ENCODE measurements at places on chromosomes 16 and 17. TPM values are rescaled to one million over a fixed set of nuclear protein-coding genes. Genes with fewer than 3 reads are reported as not detected.

DNA sequence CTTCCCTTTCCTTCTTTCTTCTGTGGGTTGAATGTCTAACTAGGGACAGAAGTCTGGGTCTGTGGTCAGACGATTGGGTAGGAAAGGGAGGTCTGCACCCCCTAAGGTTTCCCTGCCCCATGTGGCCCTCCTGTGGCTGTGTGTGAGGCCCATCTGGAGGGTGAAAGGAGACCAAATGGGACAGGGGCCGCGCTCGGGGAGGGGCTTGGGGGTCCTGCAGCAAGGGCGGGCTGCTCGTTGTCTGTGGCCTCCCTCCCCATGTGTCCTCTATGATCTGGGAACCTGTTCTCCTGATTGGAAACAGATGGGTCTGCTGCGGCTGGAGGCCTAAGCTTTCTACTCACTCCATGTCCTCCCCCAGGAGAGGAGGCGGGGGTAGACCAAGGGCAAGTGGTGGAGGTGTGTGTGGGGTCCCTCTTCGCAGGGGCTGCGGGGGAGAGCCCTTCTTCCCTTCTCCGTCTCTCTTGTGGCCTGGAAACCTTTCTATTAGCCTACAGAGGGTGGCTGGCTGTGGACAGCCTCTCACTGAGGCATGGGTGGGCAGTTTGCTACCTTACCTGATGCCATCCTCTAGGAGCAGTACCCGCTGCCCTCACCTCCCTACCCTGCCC lies 18.6 kb downstream of the IGFBP4 start:
- no peak overlapping the region for H3K4me3 ChIP-seq
- no peaks in the 10 kb centered on the region for H3K36me3 ChIP-seq
- DNase-seq, result peak; percentile 40
- H3K4me1 ChIP-seq, result peaks cover 38% of the 10 kb centered on the region
- no peaks in the 10 kb centered on the region for H3K27me3 ChIP-seq

DNA sequence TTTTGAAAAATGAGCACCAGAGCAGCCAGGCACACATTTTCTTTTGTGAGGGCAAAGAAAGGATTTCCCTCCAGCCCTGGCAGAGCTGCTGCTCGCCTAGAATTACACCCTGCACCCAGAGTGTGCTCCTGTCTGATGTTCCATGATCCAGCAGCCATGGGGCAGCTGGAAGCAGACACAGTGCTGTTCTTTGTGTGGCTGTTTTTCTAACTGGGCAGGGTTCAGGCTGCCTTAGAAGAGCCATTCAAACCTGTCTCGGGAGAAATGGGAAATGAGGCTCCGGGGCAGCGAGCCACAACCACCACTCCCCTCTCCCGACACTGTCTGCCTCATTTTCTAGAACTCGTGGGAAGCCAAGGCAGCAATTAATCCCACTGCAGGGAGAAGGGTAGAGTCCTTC lies 28.9 kb downstream of the LITAF start:
- no peak overlapping the region for H3K4me3 ChIP-seq
- peaks cover 8% of the 10 kb centered on the region for H3K36me3 ChIP-seq
- H3K27me3 ChIP-seq, result no peaks in the 10 kb centered on the region
- DNase-seq, result no peak

DNA sequence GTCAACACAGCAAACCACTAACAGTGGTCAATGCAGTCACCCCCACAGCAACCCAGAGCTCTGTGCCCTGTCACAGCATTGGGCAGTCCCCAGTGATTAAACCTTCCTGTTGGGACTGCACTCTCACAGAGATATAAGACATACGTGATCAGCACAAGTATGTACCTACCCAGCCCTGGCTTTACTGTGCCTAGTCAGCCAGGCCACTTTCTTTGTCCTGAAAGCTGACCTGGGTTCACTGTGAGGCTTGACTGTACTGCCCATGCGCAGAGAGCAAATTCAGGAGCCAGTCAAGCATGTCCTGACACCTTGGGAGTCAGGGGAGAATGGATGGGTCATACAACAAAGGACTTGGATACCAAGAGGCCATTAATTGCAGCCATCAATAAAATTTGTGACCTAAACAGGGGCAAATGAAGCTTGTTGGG lies 10.9 kb upstream of the TMEM170A start:
- no peaks in the 10 kb centered on the region for H3K4me1 ChIP-seq
- no peak overlapping the region for H3K4me3 ChIP-seq
- no peak overlapping the region for H3K27ac ChIP-seq

DNA sequence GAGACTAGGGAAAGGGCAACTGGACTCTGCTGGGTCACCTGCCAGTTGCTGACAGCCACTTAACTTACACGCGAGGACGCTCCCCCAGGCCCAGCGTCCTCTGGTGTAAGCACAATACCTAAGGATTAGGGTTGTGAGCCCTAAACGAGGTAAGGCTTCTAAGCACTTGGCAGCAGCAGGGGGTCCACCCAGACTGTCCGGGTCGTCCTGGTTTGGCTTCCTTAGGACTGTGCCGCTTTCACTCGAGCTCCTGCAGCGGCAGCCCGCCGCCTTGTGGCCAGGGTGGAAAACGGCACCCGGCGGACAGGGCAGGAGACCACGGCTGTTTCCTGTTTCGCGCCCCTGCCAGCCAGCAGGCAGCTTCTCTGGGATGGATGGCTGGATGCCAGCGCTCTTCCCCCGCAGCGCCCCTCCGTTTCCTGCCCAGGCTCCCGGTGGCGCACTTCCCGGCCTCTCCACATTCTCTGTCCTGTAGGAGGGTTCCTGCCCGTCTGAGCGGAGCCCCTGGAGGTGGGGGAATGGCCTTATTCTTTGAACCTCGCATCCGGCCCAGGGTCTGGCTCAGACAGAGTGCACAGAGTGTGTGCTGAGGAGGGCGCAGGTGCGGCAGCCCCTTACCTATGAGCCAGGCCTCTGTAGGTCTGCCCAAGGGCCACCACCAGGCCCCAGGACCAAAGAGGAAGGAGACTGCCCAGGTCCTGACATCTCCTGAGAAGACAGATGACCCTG lies 47.0 kb upstream of the AMZ2 start:
- no peak overlapping the region for H3K4me3 ChIP-seq
- no peaks in the 10 kb centered on the region for H3K36me3 ChIP-seq
- H3K27me3 ChIP-seq, result peaks cover 34% of the 10 kb centered on the region
- H3K27ac ChIP-seq, result no peak overlapping the region
- DNase-seq, result peak; percentile 90
- no peaks in the 10 kb centered on the region for H3K4me1 ChIP-seq

DNA sequence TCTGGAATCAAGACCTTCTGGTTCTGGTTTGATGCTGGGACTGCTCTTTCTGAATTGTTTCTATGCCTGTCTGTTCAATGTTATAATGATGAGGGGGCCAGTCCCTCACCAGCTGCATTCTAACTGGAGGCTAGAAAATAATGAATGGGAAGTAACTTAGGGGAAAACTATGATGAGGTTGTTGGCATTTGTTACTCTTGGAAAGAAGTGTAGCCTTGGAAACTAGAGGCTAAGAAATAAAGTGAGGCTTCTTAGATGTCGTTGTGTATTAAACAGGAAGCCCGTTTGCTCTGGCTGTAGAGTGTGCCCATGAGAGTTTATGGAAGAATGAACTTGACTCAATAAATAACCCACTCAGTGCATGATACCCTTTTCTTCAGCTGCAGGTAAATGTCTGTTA lies 140.8 kb downstream of the PRKCA start:
- no peak overlapping the region for H3K27ac ChIP-seq
- H3K4me3 ChIP-seq, result no peak overlapping the region
- no peaks in the 10 kb centered on the region for H3K4me1 ChIP-seq
- H3K27me3 ChIP-seq, result no peaks in the 10 kb centered on the region
- no peaks in the 10 kb centered on the region for H3K36me3 ChIP-seq

DNA sequence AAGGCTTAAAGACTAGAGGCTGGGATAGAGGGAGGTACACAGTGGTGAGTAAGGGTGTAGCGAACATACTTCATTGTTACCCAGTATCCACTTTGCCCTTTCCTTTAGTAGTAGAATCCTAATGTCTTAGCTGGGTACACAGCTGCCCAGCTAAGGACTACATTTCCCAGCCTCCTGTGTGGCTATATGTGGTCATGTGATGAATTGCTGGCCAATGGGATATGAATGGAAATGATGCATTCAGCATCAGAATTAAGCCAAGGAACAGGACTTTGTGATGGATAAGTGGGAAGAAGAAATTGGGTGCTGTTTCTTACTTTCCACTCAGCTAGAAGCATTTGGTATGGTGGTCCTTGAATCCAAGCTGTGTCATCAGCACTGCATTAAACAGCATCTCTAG lies 55.9 kb downstream of the FOXL1 start:
- H3K36me3 ChIP-seq, result no peaks in the 10 kb centered on the region
- H3K4me1 ChIP-seq, result no peaks in the 10 kb centered on the region
- no peak overlapping the region for H3K4me3 ChIP-seq
- H3K27me3 ChIP-seq, result no peaks in the 10 kb centered on the region

GRCh38 chr17:27343977-27344607 lies 50.2 kb downstream of the WSB1 start:
- H3K27me3 ChIP-seq, result no peaks in the 10 kb centered on the region
- DNase-seq, result no peak
- no peaks in the 10 kb centered on the region for H3K36me3 ChIP-seq
- peaks cover 3% of the 10 kb centered on the region for H3K4me1 ChIP-seq

GRCh38 chr17:70139449-70139993 lies 29.8 kb upstream of the KCNJ2 start:
- no peaks in the 10 kb centered on the region for H3K27me3 ChIP-seq
- H3K27ac ChIP-seq, result no peak overlapping the region
- H3K4me1 ChIP-seq, result peaks cover 3% of the 10 kb centered on the region
- H3K36me3 ChIP-seq, result no peaks in the 10 kb centered on the region
- H3K4me3 ChIP-seq, result no peak overlapping the region

DNA sequence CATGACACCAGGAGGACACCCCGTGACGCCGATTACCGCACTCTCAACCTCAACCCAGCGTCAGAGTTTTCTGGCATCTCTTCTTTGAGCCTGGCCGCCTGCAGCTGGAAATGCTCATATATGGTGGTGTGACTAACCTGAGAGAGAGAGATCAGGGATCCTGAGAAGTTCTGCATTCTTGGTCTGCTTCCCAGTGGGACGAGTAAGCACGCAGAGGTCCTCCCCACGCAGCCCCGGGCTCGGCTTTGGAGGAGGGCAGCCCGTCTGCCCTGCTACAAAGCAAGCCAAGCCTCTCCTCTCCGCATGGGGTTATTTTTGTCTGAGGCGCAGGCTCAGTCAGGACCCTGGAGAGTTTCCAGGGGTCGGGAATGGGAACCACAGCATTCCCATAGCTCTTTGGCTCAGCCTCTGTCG lies 16.5 kb downstream of the CRISPLD2 start:
- DNase-seq, result peak; percentile 84
- H3K4me1 ChIP-seq, result peaks cover 4% of the 10 kb centered on the region
- H3K27me3 ChIP-seq, result no peaks in the 10 kb centered on the region
- H3K4me3 ChIP-seq, result no peak overlapping the region
- H3K36me3 ChIP-seq, result no peaks in the 10 kb centered on the region
- H3K27ac ChIP-seq, result peak overlapping the region; percentile 58

DNA sequence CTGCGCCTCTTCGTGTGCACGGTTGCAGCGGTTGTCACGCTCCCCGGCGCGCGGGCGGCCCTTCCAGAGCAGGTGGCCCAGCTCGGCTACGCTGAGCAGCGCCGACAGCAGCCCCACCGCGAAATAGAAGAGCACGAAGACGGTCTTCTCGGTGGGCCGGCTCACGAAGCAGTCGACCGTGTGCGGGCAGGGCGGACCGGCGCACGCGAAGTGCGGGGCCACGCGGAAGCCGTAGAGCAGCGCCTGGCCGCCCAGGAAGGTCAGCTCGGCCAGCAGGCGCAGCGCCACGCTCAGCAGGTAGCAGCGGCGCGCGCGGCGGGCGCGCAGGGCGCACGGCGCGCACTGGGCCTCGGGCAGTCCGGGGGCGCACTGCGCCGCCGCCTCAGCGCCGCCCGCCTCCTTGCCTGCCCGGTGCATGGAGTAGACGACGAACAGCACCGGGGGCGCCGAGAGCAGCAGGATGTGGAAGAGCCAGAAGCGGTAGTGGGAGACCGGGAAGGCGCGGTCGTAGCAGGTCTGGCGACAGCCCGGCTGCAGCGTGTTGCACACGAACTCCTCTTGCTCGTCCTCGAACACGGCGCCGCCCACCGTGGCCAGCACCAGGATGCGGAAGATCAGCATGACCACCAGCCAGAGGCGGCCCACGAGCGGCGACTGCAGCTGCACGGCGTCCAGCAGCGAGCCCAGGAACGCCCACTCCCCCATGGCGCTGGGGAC lies 1.3 kb downstream of the GJD3 start:
- peaks cover 5% of the 10 kb centered on the region for H3K4me1 ChIP-seq
- no peak overlapping the region for H3K27ac ChIP-seq
- H3K27me3 ChIP-seq, result peaks cover 18% of the 10 kb centered on the region
- H3K36me3 ChIP-seq, result no peaks in the 10 kb centered on the region

Gene ZMYND15
- 9.0 TPM for total RNA-seq

Gene KRTAP1-1
- total RNA-seq, result not detected

Gene GLP2R
- total RNA-seq, result 1.6 TPM

Gene KRTAP3-1
- total RNA-seq, result not detected

Gene MFAP4
- total RNA-seq, result 156 TPM
